ENCODE measurements at places on chromosomes 3 and 15. TPM values are rescaled to one million over a fixed set of nuclear protein-coding genes. Genes with fewer than 3 reads are reported as not detected.

Gene NANOGP8
- not detected for total RNA-seq

Gene TMEM158
- total RNA-seq, result not detected

Gene HHATL
- total RNA-seq, result not detected

Gene ERICH6
- not detected for total RNA-seq

Gene KLHL25
- 5.1 TPM for total RNA-seq

Gene CCDC71
- total RNA-seq, result 23.4 TPM

Gene CYP19A1
- total RNA-seq, result not detected

Gene ALS2CL
- total RNA-seq, result not detected

Gene CAMP
- 33.6 TPM for total RNA-seq

Gene DPPA4
- total RNA-seq, result not detected

Gene TTC23
- total RNA-seq, result 7.6 TPM

Gene DNAH1
- total RNA-seq, result 5.8 TPM

Gene USP4
- total RNA-seq, result 80.3 TPM

Gene PRKCD
- 91.6 TPM for total RNA-seq

Gene PLSCR2
- total RNA-seq, result not detected

Measured in OCI-LY7 (cell line).